Small intestine (tissue), 16 donors: ENCODE measurements at places on chromosomes 6 and 20. TPM values are rescaled to one million over a fixed set of nuclear protein-coding genes. Genes with fewer than 3 reads are reported as not detected.
A peak's percentile ranks its signal among the peaks of the same experiment; 100 is the strongest.

Gene BMP5
- 1.8 TPM for polyA plus RNA-seq

DNA sequence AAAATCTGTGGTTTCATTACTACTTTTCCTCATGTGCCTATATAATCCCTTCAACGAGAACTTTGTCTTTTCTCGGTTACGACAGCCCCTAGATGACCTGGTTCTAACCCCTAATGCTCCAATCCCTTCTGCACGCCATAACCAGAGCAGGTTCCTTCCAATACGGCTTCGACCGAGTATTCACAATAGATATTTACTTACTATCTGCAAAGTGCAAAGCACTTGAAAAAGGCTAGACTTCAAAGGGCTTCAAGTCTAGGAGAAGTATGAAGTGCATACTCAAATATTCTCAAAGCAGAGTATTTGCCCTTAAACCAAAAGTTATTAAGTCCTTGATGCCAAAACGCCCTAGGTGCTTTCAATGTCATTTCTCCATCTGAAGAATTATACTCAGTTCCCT is 63.4 kb upstream of the NHSL1 start:
- no peak overlapping the region for H3K4me3 ChIP-seq
- no peak for DNase-seq
- H3K27ac ChIP-seq, result no peak overlapping the region
- no peaks in the 10 kb centered on the region for H3K4me1 ChIP-seq

Gene LAMA2
- 1.4 TPM for polyA plus RNA-seq

DNA sequence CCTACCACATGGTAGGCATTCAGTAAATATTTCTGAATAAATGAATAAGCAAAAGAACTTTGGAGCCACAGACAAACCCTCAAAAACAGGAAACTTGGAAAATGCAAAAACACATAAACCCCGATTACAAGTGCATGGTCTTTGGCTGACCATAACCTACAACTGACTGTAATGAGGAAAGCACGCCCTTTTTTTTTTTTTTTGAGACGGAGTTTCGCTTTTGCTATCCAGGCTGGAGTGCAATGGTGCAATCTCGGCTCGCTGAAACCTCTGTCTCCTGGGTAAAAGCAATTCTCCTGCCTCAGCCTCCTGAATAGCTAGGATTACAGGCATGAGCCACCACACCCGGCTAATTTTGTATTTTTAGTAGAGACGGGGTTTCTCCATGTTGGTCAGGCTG is 11.9 kb upstream of the LATS1 start:
- no peak overlapping the region for H3K4me3 ChIP-seq
- peaks cover 7% of the 10 kb centered on the region for H3K36me3 ChIP-seq
- peak overlapping the region; percentile 48 for H3K27ac ChIP-seq
- H3K4me1 ChIP-seq, result peaks cover 15% of the 10 kb centered on the region
- H3K27me3 ChIP-seq, result no peaks in the 10 kb centered on the region

DNA sequence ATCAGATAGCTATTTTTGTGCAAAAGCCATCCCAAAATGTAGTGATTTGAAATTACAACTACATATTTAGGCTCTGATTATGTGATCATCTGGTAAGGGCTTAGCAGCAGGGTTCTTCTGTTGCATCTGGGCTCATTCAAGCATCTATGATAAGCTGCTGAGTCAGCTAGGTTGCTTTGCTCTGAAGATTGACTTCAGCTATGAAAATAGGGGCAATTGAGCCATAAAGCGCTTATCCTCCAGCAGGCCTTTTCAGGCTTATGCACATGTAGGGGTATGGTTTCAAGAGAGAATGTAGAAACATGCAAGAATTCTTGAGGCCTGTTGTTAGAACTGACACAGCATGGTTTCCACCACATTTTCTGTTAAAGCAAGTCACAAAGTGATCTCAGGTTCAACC is 114.1 kb downstream of the PLCB1 start:
- H3K27ac ChIP-seq, result no peak overlapping the region
- no peaks in the 10 kb centered on the region for H3K4me1 ChIP-seq
- no peaks in the 10 kb centered on the region for H3K27me3 ChIP-seq
- no peak overlapping the region for H3K4me3 ChIP-seq
- no peak for DNase-seq

Gene CST11
- polyA plus RNA-seq, result not detected

Gene MACROD2
- polyA plus RNA-seq, result 4.8 TPM

DNA sequence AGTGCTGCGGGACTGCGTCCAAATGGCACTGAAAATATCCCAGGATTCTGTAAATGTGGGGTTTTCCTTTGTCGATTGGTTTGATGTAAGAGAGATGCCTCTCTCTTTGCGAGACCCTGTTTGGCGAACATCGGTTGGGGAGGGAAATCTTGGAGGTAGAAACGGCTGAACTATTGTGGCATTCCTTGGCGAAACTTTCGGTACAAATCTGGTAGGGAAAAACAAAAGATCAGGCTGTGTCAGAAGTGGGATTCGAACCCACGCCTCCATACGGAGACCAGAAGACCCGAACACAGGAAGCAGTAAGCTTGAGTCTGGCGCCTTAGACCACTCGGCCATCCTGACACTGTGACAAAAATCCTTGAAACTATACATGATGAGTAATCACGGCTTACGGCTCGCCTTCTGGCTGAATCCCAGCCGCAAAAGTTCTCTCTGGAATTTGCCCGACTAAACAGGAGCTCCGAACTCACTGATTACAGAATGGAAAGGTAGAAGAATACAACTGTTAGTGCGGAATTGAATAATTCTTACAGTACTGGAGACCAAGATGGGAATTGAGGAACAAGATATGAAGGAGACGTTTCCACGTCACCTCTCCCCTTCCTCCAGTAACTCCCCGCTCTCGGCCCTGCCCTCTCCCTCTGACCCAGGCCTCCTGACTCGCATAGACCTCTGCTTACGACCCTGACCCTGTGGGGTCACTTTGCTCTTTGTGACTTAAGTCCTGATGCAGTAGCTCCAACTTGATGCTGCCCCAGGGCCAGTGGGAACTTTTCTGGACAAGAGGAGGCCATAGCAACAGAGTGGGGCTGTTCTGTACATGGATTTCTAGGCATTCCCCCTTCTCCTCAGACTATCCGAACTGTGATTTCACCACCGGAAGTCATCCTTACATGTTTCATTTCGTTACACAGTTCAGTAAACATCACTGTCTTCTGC is 132.8 kb upstream of the ZNF184 start:
- H3K4me3 ChIP-seq, result no peak overlapping the region
- no peaks in the 10 kb centered on the region for H3K36me3 ChIP-seq
- H3K4me1 ChIP-seq, result no peaks in the 10 kb centered on the region
- no peak overlapping the region for H3K27ac ChIP-seq

- peak overlapping the region; percentile 84 for H3K27ac ChIP-seq
- H3K4me1 ChIP-seq, result peaks cover 8% of the 10 kb centered on the region
- DNase-seq, result no peak
- H3K27me3 ChIP-seq, result no peaks in the 10 kb centered on the region
Observed at GRCh38 chr20:4134355-4134834, 119.0 kb upstream of the RNF24 start.

Gene C6orf132
- 198 TPM for polyA plus RNA-seq

- peaks cover 2% of the 10 kb centered on the region for H3K4me1 ChIP-seq
- peak overlapping the region; percentile 72 for H3K4me3 ChIP-seq
- no peaks in the 10 kb centered on the region for H3K36me3 ChIP-seq
- no peaks in the 10 kb centered on the region for H3K27me3 ChIP-seq
- no peak for DNase-seq
Observed at GRCh38 chr20:21301940-21302663, 1.0 kb upstream of the XRN2 start.

Gene HSPA12B
- 9.7 TPM for polyA plus RNA-seq

DNA sequence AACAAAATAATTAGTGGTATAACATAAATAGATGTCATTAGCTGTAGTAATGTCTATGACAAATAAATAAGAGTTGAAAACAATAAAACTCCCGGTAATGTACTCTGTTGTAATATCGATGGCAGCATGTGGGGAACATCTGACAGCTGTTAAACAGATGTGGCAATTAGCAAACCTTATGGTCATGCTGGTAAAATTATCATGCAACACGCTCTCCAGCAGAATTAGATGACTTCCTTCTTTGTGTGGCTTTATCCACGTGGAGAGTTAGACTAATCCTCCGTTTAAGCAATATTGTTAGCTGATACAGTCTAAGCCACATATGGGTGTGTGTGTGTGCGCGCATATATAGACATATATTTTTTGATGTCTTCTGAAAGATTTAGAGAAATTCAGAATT is 77.7 kb upstream of the ZFP64 start:
- no peaks in the 10 kb centered on the region for H3K4me1 ChIP-seq
- no peak for DNase-seq
- no peak overlapping the region for H3K4me3 ChIP-seq

DNA sequence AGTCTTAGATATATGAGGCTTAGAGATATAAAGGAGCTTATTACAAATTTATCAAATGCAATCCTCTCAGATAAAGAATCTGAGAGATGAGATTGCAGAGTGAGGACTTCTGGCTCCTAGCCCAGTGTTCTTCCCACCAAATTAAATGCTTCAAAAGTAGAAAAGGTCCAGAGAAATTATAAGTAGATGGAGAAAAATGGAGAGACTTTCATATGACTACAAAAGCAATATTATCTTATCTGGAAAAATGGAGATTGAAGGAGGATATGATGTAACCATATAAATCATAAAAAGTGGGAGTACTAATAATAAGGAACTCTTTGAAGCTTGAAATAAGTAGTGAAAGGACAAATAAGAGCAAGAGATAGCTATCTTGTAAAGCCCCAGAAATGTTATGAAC is 2.8 kb downstream of the KCTD20 start:
- H3K4me3 ChIP-seq, result no peak overlapping the region
- no peak for DNase-seq
- no peaks in the 10 kb centered on the region for H3K27me3 ChIP-seq
- peaks cover 8% of the 10 kb centered on the region for H3K4me1 ChIP-seq

- DNase-seq, result no peak
- no peaks in the 10 kb centered on the region for H3K4me1 ChIP-seq
- no peaks in the 10 kb centered on the region for H3K27me3 ChIP-seq
- no peak overlapping the region for H3K4me3 ChIP-seq
- peaks cover 13% of the 10 kb centered on the region for H3K36me3 ChIP-seq
Observed at GRCh38 chr20:56360133-56360907, 1.5 kb downstream of the FAM210B start.

Gene CD40
- polyA plus RNA-seq, result 11.1 TPM

- no peaks in the 10 kb centered on the region for H3K4me1 ChIP-seq
- H3K27me3 ChIP-seq, result peaks cover 3% of the 10 kb centered on the region
Observed at GRCh38 chr20:13173201-13173600, 47.9 kb upstream of the ISM1 start.

Gene B3GAT2
- 1.8 TPM for polyA plus RNA-seq

DNA sequence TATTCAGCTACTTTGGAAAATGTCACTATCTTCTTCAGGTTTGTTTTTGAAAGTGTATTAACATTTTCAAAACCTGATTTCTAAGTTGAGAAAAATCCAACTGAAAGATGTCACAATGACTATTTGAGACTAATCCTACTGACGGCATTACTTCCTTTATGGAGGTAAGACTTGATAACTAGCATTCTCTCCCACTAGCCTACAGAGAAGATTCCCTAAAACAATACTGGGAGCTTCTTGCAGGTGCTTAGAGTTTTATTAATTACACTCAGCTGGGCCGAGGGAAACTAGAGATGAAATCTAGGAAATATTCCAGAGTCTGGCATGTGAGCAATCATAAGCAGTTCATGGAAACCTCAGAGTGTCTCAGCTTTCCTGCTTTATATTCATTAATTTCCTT is 114.0 kb downstream of the LCA5 start:
- no peaks in the 10 kb centered on the region for H3K27me3 ChIP-seq
- DNase-seq, result no peak
- no peak overlapping the region for H3K4me3 ChIP-seq
- H3K27ac ChIP-seq, result no peak overlapping the region

DNA sequence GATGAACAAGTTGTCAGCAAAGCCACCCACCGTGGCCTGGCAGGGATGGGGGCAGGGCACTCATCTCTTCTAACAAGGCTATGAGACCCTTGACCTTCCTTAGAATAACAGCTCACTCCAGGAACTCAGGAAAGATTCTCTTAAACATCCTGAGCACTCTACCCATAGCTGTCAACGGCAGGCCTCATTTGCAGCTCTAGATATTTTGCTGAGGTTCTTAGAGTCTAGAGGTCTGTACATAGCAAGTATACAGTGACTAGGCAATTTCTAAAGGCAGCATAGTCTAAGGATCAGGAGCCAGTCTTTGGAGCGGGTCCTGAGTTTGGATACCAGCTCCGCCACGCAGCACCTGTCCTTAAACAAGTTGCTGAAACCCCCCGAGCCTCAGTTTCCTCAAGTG is 11.7 kb downstream of the TRERF1 start:
- peaks cover 21% of the 10 kb centered on the region for H3K4me1 ChIP-seq
- H3K27ac ChIP-seq, result peak overlapping the region; percentile 76
- no peak for DNase-seq
- no peak overlapping the region for H3K4me3 ChIP-seq
- H3K36me3 ChIP-seq, result no peaks in the 10 kb centered on the region

GRCh38 chr6:13924949-13925881 is at the start of gene RNF182:
Gene RNF182, plus strand, starts transcription at chr6:13924952. Its CDS starts 52,168 bp downstream, at chr6:13977120.
- H3K4me3 ChIP-seq, result no peak within 1 kb of the TSS
- H3K36me3 ChIP-seq, result no peaks in the 10 kb centered on the region
- peak; percentile 39 for DNase-seq
- H3K27me3 ChIP-seq, result no peaks in the 10 kb centered on the region
- no peak within 1 kb of the TSS for H3K27ac ChIP-seq
- H3K4me1 ChIP-seq, result no peaks in the 10 kb centered on the region

Gene LBP
- 0.49 TPM for polyA plus RNA-seq

DNA sequence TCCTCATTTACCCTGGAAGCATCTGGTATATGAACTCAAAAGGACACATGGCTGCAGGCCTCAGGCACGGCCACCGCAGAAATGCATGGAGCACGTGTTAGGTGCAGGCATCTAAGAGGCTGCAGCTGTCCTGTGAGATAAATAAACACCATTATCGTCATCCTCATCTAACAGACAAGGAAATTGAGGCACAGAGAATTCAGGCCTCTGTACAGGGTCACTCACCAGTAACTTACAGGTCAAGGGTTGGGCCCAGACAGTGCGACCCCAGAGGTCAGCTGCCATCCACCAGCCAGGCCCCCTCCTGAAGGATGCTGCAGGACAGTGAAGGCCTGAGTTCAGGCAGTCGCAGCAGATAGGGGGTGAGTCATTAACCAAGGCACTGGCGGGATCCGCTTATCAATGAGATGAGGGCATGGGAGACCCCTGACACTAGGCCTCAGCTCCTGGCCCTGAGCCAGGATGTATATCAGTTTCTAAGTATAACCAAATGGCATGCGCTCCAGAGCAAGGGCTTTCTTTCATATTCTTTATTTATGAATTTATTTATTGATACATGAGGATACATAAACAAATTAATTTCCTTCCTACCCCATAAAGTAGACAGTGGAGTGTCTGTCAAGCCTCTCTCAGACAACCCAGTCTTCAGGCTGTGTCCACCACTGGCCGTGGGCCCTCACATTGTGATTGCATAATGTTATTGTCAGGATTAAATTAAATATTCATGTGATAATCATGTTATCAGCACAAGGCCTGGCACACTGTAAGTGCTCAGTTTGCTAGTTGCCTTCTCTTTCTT is 316.9 kb downstream of the QKI start:
- no peaks in the 10 kb centered on the region for H3K36me3 ChIP-seq
- H3K4me3 ChIP-seq, result no peak overlapping the region
- no peaks in the 10 kb centered on the region for H3K27me3 ChIP-seq
- no peaks in the 10 kb centered on the region for H3K4me1 ChIP-seq

Gene SLPI
- polyA plus RNA-seq, result 87.6 TPM

Gene GPR63
- 0.27 TPM for polyA plus RNA-seq

GRCh38 chr6:73801652-73802268 is 105.8 kb downstream of the CD109 start:
- DNase-seq, result peak; percentile 3
- no peaks in the 10 kb centered on the region for H3K36me3 ChIP-seq
- no peak overlapping the region for H3K4me3 ChIP-seq
- no peak overlapping the region for H3K27ac ChIP-seq
